ENCODE measurements at places on chromosomes 5 and 9.

GRCh38 chr9:137192448-137192780 is 3.9 kb downstream of the SSNA1 start:
- DNase-seq = no peak

GRCh38 chr5:149046196-149046829 is 16.5 kb downstream of the SH3TC2 start:
- no peak for DNase-seq

DNA sequence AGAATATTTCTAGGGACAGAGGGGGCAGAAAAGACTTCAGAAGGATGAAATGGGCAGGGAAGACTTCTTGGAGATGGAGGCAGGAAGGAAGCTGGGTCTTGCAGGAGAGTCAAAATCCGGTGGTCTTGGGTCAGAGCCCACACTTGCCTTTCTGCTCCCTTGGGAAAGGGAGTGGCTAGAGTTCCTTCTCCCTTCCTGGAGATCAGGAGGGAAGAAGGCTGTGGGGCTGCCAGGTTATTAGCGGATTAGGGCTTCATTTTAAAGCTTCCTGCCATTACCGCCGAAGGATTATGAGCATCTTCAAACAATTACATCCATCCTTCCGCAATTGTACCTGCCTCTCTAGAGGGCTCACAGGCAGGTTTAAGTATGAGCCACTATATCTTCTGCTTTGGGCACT is 19.2 kb upstream of the SYNPO start:
- no peak for DNase-seq

DNA sequence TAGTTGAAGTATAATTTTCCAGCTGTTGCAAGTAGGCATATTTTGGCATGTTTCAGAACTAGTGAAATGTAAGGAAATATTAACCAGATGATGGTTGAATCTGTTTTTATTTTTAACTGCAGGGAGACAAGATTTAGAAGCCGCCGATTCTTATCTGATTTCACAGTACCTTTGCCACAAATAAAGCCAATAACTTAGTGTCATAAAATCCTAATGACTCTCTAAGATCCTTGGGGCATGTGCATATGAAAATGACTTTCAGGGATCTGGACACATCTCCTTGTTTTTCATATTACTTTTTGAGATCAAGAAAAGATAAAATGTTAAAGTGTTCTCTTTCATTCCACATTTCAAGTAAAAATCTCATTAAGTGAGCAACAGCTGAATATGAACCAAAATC is 125.8 kb upstream of the CNTLN start:
- no peak for DNase-seq

DNA sequence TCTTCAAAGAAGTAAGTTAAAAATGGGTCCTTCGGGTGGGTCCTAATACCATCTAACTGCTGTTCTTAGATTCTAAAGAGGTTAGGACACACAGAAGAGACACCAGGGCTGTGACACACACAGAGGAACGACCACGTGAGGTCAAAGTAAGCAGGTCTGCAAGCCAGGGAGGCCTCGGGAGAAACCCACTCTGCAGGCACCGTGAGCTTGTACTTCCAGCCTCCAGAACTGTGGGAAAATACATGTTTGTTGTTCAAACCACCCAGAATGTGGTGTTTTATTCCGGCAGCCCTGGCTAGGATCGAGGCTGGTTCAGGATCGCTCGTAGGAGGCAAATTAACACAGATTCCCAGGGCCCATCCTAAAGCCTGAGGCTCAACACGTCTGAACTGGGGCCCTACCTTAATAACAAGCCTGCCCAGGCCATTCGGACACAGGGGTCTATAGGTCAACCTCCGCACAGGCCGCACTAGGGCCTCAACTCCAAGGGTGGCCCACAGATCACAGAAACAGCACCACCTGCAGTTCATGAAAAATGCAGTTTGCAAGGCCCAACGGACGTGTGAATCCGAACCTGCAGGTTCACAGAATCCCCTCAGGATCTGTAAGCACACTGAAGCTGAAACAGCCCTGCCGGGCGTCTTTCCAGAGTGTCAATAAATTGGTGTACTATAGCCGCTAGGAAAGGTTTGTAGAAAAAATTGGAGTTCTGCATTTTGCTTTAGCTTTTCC is 7.1 kb downstream of the MED10 start:
- DNase-seq = no peak

- DNase-seq = no peak
Measured at GRCh38 chr9:82105729-82106128, 117.2 kb downstream of the SPATA31D1 start.

DNA sequence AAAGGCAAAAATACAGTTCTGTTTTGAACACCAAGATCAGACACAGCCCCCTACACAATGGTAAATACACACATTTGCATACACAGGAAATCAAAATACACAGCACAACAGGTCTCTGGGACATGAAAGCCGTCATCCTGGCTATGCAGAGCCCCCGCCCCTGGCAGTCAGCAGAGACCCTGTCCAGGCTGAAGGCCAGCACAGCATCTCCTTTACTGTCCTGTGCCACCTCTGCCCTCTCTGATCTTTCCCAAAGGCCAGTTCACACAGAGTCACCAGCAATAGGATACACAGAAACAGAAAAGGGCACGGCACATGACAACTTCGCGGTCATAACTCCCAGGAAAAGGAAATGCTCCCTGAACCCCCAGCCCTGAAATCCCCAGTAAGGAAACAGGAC is 34.2 kb upstream of the SMU1 start:
- DNase-seq = no peak

DNA sequence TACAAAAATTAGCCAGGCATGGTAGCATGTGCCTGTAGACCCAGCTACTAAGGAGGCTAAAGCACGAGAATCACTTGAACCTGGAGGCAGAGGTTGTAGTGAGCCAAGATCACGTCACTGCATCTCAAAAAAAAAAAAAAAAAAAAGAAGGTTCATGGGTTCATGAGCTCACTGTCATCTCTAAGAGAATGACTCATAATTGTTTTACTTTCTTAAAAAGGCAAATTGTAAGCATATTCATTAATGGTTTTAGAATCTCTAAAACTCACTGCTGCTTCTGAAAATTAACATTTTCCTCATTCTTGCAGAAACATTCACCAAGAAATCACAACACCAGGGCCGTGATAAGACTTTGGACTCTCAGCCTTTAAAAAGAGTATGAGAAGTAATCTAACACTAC is 103.6 kb downstream of the GNA14 start:
- peak; percentile 40 for DNase-seq

GRCh38 chr5:147190331-147190730 is 44.5 kb upstream of the STK32A start:
- DNase-seq = no peak

- DNase-seq = no peak
Measured at GRCh38 chr9:99561509-99561917, 260.2 kb upstream of the NR4A3 start.

DNA sequence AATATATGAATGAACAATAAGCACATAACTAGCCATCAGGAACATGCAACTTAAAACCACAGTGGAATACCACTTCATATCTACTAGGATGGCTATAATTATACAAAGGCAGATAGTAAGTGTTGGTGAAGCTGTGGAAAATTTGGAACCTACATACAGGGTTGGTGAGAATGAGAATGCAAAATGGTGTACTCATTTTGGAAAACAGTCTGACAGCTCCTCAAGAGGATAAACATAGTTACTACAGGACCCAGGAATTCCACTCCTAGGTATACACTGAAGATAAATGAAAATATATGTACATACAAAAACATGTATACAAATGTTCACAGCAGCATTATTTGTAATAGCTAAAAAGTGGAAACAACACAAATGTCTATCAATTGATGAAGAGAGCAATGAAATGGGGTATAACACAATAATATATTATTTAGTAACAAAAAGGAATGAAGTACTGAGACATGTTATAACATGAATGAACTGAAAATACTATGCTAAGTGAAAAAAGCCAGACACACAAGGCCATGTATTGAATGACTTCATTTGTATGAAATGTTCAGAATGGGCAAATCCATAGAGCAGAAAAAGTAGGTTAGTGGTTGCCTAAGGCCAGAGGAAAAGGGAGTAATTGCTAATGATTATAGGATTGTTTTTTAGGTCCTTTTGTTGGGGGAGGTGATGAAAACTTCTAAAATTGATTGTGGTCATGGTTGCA is 31.2 kb upstream of the CDK5RAP2 start:
- DNase-seq = no peak

DNA sequence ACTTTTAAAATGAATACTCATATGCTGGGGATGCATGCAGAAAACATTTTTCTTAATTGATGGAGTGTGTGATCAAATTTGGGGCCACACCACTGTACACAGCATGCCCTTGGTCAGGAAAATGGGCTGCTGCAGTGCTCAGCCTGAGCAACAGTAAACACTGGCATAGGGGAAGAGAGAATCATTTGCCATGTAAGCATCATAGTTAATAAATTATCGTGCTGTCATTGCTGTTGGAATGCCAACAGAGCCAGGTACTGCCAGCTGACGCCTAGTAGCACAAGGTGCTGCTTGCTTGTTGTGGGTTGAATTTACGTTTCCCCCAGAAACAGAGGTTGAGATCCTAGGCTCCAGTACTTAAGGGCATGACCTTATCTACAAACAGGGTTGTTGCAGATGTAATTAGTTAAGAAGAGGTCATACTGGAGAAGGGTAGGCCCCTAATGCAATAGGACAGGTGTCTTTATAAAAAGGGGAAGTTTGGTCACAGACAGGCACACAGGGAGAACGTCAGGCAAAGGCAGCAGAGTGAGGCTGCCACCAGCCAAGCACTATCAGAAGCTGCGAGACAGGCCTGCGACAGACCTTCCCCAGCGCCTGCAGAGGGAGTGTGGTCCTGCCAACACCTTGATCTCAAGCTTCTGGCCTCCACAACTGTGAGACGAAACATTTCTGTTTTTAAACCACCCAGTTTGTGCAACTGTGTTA is 25.3 kb downstream of the DAP start:
- DNase-seq = no peak

DNA sequence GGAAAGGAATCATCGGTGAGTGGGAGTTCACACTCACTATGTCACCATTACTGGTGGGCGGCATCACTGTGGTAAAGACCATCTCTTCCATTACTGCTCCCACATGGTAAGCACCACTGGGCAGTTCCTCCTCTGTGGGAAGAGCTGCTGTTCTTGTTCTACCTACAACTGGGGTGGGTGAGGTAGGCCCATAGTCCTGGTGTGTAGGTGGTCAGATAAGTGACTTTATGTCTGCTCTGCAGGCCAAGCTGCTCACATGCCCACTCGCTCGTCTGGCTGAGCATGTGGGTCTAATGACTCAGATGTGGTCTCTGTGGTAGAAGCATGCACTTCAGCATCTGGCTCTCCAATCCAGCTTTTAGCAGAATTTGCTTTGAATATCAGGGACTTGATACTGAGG is 82.9 kb downstream of the TMEM215 start:
- DNase-seq = no peak

DNA sequence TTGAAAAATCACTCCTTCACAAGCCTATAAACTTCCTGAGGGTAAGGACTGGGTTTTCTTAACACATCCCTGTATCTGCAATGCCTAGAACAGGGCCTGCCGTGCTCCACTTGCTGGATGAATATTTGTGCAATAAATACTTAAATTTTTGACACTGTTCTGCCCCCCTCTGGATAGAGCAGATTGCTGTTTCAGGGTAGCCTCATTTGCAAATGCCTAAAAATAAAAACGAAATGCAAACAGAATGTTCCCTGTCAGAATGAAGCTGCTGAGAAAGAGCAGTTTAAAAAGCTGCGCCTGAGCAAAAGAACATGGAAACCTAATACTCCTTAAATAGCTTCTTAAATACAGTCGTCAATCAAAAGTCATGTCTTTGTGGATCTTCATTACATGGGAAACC is 385.3 kb downstream of the PRELID2 start:
- no peak for DNase-seq

DNA sequence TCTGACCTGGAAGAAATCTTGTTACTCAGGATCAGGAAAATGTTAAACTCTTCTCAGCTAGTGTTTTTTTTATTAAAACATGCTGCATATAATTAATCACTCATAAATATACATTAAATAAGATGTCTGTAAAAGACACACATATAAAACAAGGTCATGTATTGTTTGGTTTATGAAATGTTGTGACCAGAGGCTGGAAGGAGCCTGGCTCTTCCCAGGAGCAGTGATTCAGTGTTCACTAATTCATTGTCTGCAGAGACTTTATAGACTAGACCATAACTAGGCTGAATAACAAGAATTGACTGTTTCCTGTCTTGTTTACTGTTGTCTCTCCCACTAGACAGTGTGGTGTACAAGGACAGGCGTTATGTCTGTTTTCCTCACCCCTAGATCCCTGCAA is 49.1 kb upstream of the ANKRD55 start:
- DNase-seq = no peak

GRCh38 chr5:68454766-68455165 is 239.2 kb downstream of the PIK3R1 start:
- no peak for DNase-seq

DNA sequence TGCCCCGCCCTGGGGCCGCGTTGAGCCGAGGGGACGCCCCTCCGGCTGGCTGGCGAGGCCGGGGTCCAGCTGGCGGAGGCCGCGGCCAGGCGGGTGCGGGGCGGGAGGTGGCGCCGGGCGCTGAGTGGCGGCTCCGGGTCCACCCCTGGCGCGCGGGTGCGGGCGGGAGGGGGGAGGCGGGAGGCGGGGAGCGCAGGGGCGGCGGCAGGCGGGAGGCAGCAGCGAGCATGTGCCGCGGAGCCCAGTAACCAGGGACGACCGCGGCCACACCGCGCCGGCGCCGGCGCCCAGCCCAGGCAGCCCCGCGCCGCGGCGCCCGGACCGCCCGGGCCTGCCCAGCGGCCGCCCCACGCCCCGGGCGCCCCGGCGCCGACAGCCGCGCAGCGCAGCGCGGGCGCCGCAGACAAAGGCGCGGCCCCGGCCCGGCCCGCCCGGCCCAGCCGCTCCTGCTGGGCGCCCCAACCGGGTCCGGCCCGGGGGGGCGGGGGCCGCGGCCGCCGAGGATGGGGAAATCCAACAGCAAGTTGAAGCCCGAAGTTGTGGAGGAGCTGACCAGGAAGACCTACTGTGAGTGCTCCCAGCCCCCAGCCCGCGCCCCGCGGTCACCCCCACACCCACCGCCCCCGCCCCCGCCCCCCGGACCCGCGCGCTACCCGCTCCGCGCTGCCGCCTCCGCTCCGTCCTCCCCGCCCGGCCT is at the start of gene NCS1:
TSS of gene NCS1 (plus strand) at position 244 of the 697 bp plus-strand sequence. CDS start at position 504, 260 bp downstream.
- no peak for DNase-seq

- DNase-seq = no peak
Measured at GRCh38 chr5:176514244-176514950, 22.8 kb downstream of the RNF44 start.

- no peak for DNase-seq
Measured at GRCh38 chr5:174624733-174625522, 99.5 kb upstream of the MSX2 start.

GRCh38 chr9:105861972-105862371 is 167.6 kb downstream of the TMEM38B start:
- no peak for DNase-seq

DNA sequence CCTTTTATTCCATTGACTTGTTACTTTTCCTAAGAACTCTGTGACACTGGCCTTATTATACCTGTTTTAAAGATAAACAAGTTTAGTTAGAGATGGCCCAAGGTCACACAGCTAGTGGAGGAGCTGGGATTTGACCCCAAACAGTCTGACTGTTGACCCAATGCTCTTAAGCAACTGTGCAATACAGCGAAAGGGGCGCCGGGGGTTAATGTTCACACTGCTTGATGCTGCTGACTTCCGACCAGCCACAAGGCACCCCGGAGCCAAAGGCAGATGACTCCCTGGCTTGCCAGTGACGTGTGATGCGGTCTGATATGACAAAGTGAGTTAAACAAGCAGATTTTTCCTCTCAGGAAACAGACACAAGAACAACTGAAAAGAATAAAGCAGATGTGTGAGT is 23.9 kb downstream of the PIK3R1 start:
- no peak for DNase-seq

Measured in AG04449 (cell line).